ENCODE measurements at places on chromosomes 2 and 18. TPM values are rescaled to one million over a fixed set of nuclear protein-coding genes. Genes with fewer than 3 reads are reported as not detected.
A peak's percentile ranks its signal among the peaks of the same experiment; 100 is the strongest.

The C2orf74 gene
- total RNA-seq, result 17.5 TPM

The RFTN2 gene
- total RNA-seq, result 10.1 TPM

The BABAM2 gene
- 59.5 TPM for total RNA-seq

DNA sequence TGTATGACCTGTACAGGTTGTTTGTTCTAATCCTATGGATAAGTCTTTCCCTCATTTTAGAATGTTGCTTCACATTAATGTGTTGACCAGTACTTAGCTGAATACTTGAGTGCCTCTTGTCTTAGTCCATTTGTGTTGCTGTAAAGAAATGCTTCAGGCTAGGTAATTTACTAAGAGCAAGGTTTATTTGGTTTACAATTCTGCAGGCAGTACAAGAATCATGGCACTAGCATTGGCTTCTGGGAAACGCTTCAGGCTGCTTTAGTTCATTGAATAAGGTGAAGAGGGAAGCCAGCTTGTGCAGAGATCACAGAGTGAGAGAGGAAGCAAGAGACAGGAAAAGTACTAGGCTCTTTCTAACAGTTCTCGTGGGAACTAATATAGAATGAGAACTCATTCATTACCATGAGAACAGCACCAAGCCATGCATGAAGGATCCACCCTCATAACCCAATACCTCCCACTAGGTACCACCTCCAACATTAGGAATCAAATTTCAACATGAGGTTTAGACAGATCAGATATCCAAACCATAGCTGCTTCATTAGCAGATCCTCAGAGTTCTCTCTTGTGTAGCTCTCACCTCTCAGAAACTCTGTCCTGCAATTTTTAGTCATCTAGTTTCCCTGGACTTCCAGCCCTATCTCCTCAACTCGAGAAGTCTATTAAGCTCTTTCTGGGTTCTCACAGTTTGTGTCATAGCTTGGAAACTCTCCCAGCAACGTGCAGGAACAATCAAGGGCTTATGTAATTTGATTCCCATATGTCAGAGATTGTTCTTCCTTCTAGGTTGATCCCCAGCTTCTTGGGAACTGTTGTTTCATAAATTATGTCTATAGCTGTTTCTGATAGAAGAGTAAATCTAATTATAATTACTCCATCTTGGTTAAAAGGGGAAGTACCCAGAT is 2082.3 kb upstream of the CELF4 start:
- no peak overlapping the region for H3K27ac ChIP-seq
- no peaks in the 10 kb centered on the region for H3K27me3 ChIP-seq
- no peaks in the 10 kb centered on the region for H3K36me3 ChIP-seq
- DNase-seq, result no peak
- H3K4me3 ChIP-seq, result no peak overlapping the region
- no peaks in the 10 kb centered on the region for H3K4me1 ChIP-seq

GRCh38 chr18:49733321-49733720 is 80.0 kb downstream of the ACAA2 start:
- no peaks in the 10 kb centered on the region for H3K36me3 ChIP-seq
- H3K4me1 ChIP-seq, result peaks cover 6% of the 10 kb centered on the region
- no peak overlapping the region for H3K27ac ChIP-seq
- DNase-seq, result no peak
- no peak overlapping the region for H3K4me3 ChIP-seq

DNA sequence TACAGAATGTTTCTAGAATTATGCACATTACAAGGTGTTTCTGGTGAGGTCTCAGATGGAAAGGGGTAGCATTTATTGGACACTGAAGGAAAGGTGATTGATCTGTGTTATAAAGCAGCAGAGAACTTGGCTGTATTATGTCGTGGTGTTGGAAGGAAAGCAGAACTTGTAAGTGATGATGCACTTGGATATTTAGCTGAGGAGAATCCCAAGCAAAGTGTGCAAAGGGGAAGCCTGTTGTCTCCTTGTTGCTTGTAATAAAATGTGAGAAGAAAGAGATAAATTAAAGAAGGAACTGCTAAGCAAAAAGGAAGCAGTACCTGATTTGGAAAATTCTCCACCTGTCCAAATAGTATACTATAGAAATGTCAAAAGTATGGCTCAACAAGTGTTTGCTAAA is 12.2 kb upstream of the SCYGR5 start:
- no peaks in the 10 kb centered on the region for H3K27me3 ChIP-seq
- no peak overlapping the region for H3K4me3 ChIP-seq
- no peak for DNase-seq
- no peak overlapping the region for H3K27ac ChIP-seq
- H3K36me3 ChIP-seq, result no peaks in the 10 kb centered on the region
- no peaks in the 10 kb centered on the region for H3K4me1 ChIP-seq

GRCh38 chr2:14678761-14679160 is 46.2 kb downstream of the LRATD1 start:
- H3K27me3 ChIP-seq, result no peaks in the 10 kb centered on the region
- H3K36me3 ChIP-seq, result no peaks in the 10 kb centered on the region
- no peak for DNase-seq

DNA sequence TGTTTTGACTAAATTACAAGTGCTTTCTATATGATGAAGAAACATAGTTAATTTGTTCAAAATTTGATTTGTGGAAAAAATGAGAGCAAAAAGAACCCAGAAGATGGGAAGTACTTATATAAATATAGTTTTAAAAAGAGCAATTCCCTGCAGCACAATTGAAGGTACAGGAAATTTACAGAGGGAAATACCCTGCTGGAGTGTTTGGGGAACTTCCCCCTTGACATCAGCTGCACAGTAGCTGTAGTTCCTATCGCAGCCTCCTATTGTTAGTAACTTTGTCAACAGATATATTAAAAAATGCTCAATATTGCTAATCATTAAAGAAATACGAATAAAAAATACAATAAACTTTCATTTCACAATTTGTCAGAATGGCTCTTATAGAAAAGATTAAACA is 1118.8 kb upstream of the ZEB2 start:
- no peak overlapping the region for H3K4me3 ChIP-seq
- H3K27ac ChIP-seq, result no peak overlapping the region
- no peaks in the 10 kb centered on the region for H3K4me1 ChIP-seq
- H3K27me3 ChIP-seq, result no peaks in the 10 kb centered on the region
- no peak for DNase-seq
- H3K36me3 ChIP-seq, result no peaks in the 10 kb centered on the region

GRCh38 chr18:54392543-54393023 is 34.9 kb downstream of the C18orf54 start:
- DNase-seq, result no peak
- no peak overlapping the region for H3K4me3 ChIP-seq
- H3K36me3 ChIP-seq, result no peaks in the 10 kb centered on the region
- H3K4me1 ChIP-seq, result no peaks in the 10 kb centered on the region
- H3K27ac ChIP-seq, result no peak overlapping the region
- no peaks in the 10 kb centered on the region for H3K27me3 ChIP-seq

DNA sequence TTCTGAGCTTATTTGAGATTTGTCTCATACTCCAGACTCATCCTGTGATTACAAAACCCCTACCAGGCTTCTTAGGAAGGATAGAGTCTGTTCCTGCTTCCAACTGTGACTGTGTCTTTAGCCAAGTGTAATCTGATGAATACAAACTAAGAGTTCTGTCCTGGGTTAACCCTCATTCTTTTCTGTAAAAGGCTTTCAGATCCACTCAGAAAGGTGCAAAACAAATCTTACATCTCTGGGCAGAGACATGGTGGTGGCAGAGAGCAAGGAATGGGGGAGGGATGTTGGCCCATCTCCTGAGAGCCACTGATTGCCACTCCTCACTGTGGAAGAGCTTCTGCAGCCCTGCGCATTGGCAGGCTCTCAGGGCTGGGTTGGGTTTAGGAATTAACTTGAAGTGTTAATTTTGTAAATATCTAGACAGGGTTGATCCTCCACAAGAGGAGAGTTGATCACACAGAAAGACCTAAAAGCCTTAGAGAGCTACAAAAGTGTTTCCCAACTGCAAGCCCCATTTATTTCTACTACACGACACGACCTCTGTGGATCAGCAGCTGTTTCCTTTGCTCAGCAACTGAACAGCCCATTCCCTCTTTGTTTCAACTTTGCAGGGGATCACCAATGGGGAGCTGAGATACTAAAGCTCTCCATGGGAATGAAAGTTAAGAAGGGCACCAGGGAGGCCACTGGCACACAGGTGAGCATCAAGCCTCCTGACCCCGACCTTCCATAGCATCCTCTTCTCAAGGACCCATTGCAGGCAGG is 23.7 kb upstream of the SPTBN1 start:
- H3K4me1 ChIP-seq, result peaks cover 62% of the 10 kb centered on the region
- H3K27ac ChIP-seq, result peak overlapping the region; percentile 75
- H3K27me3 ChIP-seq, result no peaks in the 10 kb centered on the region
- H3K36me3 ChIP-seq, result no peaks in the 10 kb centered on the region

GRCh38 chr2:25587361-25587760 is 86.0 kb downstream of the DTNB start:
- H3K27me3 ChIP-seq, result no peaks in the 10 kb centered on the region
- H3K36me3 ChIP-seq, result no peaks in the 10 kb centered on the region
- H3K4me1 ChIP-seq, result no peaks in the 10 kb centered on the region
- no peak overlapping the region for H3K4me3 ChIP-seq
- no peak overlapping the region for H3K27ac ChIP-seq

GRCh38 chr2:49837561-49838293 is 683.4 kb upstream of the FSHR start:
- H3K27ac ChIP-seq, result no peak overlapping the region
- no peaks in the 10 kb centered on the region for H3K4me1 ChIP-seq
- no peaks in the 10 kb centered on the region for H3K36me3 ChIP-seq
- no peak overlapping the region for H3K4me3 ChIP-seq
- no peak for DNase-seq

Measured in heart left ventricle (tissue), 16 donors.